NCI-H226 (cell line): ENCODE measurements at places on chromosomes 2 and 18.

DNA sequence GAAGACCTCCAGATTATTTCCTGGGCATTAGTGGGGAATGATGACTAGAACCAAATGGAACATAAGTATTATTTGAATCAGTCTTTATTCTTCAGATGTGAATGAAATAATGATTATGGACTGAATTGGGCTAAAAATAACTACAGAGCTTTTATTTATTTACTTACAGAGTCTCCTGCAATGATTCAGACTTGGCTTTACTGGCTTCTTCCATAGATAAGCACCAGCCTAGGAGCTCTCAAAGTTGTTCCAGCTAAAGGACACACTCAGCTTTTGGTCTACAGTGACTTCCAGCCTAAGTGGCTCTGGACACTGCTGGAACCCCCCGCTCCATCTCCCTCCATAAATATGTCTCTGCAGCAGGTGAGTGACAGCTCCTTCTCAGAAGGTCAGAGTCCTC, 24.3 kb upstream of the ARHGAP25 start:
- no peak for DNase-seq

GRCh38 chr18:55576001-55576400, 12.0 kb downstream of the TCF4 start:
- no peak for DNase-seq

- no peak for DNase-seq
These were observed 62.6 kb upstream of the PSMD14 start for GRCh38 chr2:161245671-161246070.

- DNase-seq: no peak
These were observed 441.8 kb downstream of the LRATD1 start for GRCh38 chr2:15074319-15074718.

DNA sequence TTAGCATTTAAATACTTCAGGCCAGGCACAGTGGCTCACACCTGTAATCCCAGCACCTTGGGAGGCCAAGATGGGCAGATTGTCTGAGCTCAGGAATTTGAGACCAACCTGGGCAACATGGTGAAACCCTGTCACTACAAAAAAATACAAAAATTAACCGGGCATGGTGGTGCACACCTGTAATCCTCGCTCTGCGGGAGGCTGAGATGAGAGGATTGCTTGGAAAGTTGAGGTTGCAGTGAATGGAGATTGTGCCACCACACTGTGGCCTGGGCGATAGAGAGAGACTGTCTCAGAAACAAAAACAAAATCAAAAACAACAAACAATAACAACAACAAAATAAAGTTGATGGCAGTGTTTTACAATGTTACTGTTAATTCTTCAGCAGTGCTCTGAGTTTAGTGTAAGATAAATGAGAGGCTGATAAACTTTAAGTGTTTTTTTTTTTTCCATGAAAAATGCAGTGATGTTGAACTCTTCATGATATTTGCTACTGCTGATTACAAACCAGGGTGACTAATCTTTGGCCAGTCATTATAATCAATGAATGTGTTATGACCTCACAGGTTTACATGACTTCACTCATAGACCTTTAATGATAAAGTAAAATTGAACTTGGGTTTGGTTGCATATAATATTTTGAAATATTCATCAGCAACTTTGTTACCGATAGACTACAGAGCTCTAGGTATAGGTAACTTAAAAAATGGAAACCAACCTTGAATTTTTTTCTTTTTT, 2.5 kb downstream of the ITGAV start:
- no peak for DNase-seq

DNA sequence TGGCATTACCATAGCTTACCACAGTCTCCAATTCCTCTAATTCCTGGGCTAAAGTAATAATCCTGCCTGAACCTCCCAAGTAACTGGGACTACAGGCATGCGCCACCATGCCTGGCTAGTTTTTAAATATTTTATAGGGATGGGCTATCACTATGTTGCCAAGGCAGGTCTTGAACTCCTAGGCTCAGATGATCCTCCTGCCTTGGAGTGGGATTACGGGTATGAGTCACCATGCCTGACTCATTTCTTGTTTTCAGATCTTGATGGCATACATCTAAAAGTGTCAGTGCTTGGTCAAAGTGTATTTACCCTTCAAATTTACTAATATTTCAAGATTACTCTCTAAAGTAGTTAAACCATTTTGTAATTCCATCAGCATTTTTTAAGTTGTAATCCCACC, 9.4 kb upstream of the SOCS6 start:
- no peak for DNase-seq

- peak; percentile 78 for DNase-seq
These were observed 1.0 kb downstream of the RTN4 start for GRCh38 chr2:55049043-55049820.

DNA sequence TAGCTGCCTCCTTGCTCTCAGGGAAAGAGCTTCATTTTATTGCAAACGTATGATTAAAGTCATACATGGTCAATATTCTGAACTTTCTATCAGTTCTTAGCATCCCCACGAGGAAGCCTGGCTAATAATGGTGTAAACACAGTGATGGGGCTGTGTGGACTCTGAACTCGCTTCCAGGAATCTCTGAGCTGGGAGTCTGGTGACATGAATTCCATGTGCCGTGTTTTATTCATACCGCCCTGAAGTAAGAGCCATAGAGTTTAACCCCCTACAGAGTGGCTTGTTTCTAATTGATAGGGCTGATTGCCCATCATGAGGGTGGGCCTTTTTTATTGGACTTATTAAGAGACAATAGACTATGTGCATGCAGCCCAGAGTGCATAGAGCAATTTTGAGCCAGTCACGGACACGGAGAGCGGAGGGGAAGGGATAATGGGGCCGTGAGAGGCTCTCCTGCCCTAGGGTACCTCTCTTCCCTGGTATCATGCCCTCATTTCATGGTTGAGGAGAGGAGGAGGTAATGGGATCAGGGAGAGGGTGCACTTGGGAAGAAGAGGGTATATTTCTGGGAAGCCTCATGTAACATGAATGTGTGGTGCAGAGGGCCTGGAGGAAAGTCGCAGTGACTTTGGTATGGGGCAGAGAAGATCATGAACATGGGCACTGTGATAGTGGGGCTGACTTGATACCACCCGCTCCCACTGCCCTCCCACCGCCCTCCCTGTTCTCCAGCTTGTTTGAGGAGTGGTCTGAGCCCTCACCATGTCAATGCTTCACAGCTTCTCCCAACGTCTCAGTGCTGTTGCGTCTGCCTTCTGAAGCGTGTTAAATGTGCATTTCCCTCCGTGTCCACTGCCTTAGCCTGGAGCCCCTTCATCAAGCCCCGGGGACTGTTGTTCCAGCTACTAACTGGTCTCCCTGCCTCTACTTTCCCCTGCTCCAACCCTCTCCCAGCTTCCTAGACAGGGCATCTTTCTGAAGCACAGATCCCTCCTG, 73.2 kb downstream of the IL1R2 start:
- no peak for DNase-seq

- peak; percentile 74 for DNase-seq
These were observed 764.6 kb upstream of the PKDCC start for GRCh38 chr2:41283079-41283775.

DNA sequence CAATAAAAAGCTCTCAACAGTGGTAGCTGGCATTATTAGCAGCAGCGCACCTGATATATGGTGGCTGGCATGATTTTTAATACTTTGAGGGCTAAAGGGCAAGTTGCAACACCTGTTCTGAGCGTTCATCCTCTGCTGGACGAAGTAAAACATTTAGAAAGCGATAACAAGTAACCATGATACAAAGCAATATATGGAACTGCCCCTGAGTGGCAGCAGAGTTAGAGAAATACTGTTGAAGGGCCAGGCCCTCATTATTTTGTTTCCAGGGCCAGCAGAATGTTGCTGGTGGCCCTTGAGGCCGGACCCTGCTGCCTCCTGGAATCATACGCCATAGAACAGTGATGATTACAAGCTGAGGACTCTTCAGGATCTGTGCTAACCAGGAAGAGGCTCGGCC, 47.8 kb downstream of the ARHGEF4 start:
- no peak for DNase-seq

DNA sequence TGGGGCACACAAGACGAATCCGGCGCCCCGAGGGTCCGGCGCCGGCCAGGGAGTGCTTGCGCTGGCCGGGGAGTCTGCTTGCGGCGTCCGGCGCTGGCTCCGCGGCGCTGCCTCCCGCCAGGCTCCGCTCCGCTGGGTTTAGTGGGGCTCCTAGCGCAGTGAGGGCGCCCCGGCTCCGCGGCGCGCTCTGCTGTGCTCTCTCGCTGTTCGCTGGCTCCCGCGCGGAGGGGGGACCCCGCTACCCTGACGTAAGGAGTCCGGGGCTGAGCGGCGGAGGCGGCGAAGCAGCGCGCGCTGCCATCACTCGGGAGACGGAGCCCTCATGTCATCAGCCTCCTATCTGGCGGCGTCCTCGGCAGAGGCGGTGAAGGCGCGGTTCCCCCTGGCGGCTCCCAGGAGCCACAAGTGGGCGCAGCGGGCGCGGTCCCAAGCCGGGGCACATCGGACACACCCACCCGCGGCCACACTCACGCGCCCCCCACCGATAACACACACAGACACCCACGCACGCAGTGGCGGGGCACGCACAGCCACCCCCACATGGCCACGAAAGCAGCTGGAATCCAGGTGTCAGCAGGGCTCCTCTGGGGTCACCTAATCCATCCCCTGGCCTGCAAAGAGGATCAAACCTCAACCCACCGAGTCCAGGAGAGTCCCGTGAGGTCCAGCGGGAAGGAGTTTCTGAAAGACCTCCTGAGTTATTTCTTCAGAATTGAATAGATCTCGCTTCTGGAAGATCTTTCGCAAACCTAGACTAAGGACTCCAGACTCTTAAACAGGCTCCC, at the start of gene C1QL2:
C1QL2 (minus strand) TSS at position 189 of the 785 bp plus-strand sequence. CDS start 482 bp downstream, outside the sequence.
- no peak for DNase-seq

DNA sequence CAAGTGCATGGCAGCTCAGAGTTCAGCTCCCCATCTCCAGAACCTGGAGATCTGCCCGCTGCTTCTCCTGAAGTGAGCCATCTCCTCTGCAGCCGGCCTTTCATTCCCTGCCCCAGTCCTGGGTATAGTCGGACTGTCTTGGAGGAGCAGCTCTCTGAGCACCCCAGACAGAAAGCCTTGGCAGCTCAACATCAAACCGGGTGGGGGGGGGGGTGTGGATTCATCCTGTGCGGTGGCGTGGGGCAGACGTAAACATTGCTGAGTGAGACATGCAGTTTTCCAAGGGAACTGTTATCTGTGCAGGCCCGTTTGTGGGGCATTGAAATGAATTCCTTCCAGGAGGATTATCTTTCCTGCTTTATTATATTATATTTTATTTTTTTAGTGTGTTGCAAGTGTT, 125.9 kb upstream of the MYCN start:
- no peak for DNase-seq

DNA sequence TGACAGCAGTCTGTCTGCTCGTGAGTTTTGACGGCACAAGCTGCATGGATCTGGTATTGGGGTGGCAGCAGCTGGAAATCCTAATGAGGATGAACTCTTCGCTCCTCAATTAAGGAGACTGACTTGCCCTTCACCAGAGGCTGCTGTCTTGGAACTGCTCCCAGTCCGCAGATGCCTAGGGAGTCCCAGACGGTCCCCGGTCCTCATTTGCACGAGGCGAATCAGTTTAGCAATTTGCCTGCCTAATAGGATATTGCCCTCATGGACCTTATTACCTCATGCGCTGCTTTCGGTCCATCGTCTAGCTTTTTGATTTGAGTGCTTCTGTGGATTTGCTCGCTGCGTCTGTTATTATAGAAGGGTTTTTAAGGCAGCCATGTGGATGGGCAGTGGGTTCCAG, 40.6 kb downstream of the ASAP2 start:
- no peak for DNase-seq

- no peak for DNase-seq
These were observed 300.1 kb downstream of the NDUFA10 start for GRCh38 chr2:239724851-239725550.

- DNase-seq: no peak
These were observed 737.2 kb upstream of the HS6ST1 start for GRCh38 chr2:129055824-129056223.

DNA sequence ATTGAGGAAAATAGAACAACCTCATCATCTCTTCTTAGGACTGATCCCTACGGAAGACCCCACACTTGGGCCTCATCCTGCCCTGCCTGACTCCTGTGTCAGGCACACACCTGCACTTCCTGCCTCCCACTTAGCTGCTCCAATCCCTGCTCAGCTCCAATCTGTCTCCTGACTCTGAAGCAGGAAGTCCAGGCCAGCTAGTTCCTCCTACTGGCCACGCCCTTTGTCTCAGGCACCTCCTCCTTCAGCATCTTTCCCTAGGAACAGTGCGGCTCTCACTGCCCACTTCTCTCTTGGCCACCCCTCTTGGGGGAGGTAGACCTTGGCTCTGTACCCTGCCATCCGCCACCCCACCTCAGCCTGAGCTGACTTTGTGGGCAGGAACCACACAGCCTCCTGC, 135.8 kb downstream of the CELF4 start:
- no peak for DNase-seq

GRCh38 chr2:20352581-20353216, 2.1 kb upstream of the PUM2 start:
- no peak for DNase-seq
